ENCODE measurements at places on chromosomes 12 and 14.

DNA sequence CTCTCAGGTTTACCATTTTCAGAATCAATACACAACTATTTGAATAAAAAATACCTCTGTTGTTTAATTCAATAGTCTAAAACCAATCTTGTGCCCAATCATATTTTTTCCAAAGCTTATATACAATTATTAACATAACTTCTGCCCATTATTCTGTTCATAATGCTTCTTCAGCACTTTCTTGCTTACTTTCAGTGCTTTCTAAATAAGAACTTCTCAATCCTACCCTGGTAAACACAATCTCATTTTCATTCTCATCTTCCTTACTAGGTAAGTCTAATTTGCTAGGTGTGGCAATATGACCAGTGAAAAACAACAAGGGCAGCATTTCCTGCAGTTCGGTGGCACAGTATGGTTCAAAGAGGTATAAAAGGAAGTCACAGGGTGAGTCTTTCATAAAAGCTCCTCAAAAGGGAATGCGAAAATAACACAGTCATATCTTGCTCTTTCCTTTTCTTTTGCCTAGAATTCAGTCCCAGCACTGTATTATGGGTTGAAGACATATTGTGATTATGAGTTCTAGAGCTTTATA lies 103.5 kb downstream of the FOXG1 start:
- DNase-seq = no peak

DNA sequence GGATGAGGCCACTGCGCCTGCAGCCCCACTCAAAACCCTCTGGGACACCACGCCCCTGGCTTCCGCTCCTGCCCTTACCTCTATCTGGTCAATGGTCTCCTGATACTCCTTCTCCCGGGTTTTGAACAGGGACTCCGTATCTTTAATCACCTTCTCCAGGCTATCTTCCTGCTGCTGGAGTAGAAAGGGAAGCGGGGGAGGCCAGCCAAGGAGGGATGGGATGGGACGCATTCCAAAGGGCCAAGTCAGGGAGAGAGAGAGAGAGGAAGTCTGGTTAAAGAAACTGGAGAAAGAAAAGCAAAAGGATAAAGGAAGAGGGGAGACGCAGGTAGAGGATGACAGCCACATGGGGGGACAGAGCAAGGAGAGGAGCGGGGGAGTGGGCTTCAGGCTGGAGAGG lies 7.9 kb downstream of the IFFO1 start:
- no peak for DNase-seq

DNA sequence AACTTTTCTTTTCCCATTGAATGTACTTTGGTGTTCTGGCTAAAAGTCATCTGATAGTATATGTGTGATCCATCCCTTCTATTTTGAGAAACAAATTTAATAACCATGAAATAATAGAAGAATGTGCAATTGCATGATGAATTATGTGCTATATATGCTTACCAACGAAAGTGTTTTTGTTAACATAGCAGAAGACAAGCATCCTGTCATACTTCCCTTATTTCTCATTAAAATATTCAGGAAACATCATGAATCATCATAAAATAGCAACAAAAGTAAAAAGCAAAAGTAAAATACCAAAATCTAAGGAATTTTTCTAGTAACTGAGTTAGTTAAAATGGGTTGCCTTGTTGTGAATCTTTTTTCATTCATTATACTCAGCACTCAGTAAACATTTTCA lies 409.0 kb upstream of the PDE3A start:
- DNase-seq = no peak

- no peak for DNase-seq
Observed at GRCh38 chr12:116849216-116849615, 32.0 kb downstream of the HRK start.

GRCh38 chr14:78836777-78837176 lies 666.6 kb downstream of the NRXN3 start:
- no peak for DNase-seq

- DNase-seq = no peak
Observed at GRCh38 chr12:132422381-132423043, 67.4 kb upstream of the FBRSL1 start.

DNA sequence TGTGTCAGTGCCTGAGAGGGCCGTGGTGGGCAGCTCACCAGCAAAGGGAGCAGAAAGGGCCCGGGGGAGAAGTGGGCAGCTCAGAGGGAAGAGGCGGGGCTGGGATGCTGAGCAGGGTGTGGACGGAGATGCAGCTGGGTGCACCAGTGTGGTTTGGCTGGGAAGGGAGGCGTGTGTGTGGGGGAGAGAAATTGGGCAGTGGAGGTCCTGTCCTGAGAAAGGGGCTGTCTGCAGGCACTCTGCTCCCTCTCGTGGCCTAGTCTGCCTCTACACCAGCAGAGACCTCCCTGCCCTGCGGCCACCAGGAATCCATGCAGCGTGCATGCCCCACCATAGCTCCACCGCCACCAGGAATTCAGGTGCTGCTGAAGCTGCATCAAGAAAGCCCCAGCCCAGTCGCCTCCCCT lies 6.4 kb downstream of the TMEM121 start:
- DNase-seq = no peak

DNA sequence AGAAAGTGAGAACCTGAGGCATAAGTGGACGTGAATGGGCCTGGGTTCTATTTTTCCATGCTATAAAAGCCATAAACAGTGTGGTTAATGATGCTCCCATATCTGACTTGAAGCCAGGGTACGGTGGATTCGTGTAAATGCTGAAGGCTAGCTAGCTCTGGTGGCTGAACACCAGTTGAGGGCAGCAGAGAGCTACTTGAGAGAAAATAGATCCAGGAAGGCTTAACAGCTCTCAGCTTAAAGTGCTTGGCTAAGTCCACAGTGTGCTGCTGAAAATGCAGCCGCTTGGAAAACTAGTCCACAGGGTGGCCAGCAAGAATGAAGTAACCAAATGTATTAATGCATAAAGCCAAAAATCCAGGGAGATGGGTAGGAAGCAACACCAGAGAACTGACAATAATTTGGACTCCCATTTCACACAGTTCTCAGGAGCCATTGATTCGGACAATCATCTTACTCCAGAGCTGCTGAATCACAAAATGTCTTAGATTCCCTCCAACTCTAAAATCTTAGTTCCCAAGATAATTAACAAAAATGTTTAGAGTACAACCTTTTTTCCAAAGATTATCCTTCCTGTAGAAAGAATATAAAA lies 15.0 kb upstream of the FOXG1 start:
- DNase-seq = no peak

- DNase-seq = peak; percentile 4
Observed at GRCh38 chr12:43758247-43758727, 303 bp downstream of the PUS7L start.

DNA sequence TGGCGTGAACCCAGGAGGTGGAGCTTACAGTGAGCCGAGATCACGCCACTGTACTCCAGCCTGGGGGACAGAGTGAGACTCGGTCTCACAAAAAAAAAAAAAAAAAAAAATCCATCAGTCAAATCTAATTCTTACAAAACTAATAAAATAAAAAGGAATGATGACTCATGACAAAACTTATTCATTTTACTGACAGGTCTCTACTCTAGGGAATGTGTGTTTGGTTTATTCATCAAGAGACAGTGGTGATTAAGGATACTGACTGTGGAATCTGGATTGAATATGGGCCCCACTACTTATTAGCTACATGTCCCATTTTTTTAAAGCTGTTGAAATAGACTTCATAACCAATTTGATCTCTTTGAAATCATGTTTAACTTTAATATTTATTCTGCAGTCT lies 29.3 kb upstream of the GAS2L3 start:
- DNase-seq = no peak

DNA sequence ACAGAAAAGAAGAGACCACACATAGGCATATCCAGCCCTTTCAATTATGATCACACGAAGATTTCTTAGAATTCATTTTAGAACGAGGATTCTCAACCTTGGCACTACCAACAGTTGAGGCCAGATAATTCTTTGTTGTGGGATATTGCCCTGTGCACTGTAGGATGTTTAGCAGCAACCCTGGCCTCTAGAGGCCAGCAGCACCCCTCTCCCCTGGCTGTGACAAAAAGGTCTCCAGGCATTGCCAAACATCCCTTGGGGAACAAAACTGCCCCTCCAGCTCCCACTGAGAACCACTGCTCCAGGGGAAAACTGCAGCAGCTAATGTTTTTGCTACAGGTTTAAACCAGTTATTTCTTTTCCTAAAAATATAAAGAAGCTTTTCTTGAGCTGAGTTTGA lies 7.1 kb downstream of the NT5DC3 start:
- DNase-seq = no peak

- no peak for DNase-seq
Observed at GRCh38 chr12:14635776-14636175, 60.6 kb downstream of the GUCY2C start.

DNA sequence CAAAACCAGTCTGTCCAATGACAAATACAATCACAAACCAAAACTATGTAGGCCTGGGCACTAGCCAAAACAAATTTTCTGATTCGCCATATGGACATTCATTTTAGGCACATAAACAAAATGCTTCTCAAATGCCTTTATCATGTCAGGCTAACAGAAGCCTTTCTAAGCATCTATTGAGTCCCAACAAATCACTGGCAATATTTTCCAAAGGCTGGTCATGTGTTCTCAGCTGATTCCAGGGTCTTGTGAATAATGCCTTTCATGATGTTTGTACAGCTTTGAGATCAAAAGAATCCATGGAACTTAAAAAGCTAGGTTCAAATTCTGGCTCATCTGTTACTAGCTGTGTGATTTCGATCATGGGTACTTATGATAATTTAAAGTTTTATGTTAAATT lies 16.1 kb downstream of the FSCB start:
- no peak for DNase-seq

DNA sequence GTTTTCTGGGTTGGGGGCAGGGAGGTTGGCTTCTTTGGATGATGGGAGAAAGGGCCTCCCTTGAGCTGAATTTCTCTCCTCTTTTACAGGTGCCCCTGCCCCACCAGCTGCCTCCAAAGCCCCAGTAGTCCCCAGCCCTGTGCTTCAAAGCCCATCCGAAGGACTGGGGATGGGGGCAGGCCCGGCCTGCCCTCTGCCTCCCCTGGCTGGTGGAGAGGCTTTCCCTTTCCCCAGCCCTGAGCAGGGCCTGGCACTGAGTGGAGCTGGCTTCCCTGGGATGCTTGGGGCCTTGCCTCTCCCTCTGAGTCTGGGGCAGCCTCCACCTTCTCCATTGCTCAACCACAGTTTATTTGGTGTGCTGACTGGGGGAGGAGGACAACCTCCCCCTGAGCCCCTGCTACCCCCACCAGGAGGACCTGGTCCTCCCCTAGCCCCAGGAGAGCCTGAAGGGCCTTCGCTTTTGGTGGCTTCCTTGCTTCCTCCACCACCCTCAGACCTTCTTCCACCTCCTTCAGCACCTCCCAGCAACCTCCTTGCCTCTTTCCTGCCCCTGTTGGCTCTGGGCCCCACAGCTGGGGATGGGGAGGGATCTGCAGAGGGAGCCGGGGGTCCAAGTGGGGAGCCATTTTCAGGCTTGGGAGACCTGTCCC lies 4.0 kb downstream of the MBD6 start:
- DNase-seq = no peak

- DNase-seq = peak; percentile 65
Observed at GRCh38 chr14:105086833-105087307, 21.6 kb upstream of the GPR132 start.

GRCh38 chr12:60174941-60175340 lies 579.1 kb downstream of the SLC16A7 start:
- no peak for DNase-seq

DNA sequence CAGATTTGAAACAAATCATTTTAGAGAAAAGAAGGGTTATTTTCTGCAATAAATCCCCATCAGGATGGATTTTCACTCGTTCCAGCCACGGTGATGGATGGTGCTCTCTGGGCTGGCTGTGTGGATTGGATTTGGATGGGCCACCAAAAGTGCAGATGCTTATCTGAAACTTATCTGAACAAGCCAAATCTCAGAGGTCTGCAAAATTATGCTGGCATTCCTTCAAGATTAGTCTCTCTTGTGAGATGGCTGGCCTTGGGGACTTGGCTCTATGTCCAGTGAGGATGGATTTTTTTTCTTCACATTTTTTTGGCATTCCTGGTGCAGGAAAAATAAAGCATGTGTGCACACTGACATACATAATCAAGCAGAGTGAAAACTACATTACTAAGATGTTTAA lies 341.9 kb downstream of the GXYLT1 start:
- no peak for DNase-seq

- DNase-seq = no peak
Observed at GRCh38 chr12:80277732-80278131, 166.3 kb upstream of the PTPRQ start.

- DNase-seq = no peak
Observed at GRCh38 chr14:70935135-70935534, 27.9 kb downstream of the PCNX1 start.

DNA sequence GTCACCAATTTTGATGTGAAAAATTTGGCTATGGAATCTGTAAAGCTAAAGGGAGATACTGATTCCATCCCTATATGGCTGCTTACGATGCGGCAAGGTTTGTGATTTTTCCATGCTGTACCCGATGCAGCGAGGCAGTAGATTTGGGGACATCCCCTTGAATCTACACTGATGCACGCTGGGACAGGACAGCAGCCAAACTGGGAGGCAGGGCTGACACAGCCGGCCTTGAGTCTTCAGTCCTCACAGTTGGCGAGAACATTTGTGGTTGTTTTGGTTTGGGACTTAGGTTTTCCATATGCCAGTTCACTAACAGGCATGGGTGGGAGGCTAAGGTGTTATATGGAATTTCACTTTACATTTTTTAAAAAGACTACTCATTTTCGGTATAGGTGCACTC lies 3.8 kb downstream of the GALNT16 start:
- no peak for DNase-seq

GRCh38 chr14:52117111-52117832 lies 48.4 kb upstream of the NID2 start:
- DNase-seq = no peak

All from stimulated activated CD8-positive, alpha-beta memory T cell treated with anti-CD3 and anti-CD28 coated beads, Interleukin-15, amount 100 ng/mL, for 24 hours (primary cell).